B cell (primary cell): ENCODE measurements at places on chromosomes 13 and 19.

- no peak overlapping the region for H3K27ac ChIP-seq
- DNase-seq: no peak
- H3K36me3 ChIP-seq: no peaks in the 10 kb centered on the region
- H3K27me3 ChIP-seq: no peaks in the 10 kb centered on the region
Measured at GRCh38 chr13:22102271-22102670, 431.4 kb downstream of the FGF9 start.

GRCh38 chr13:113971471-113972231 lies 2.2 kb downstream of the C13orf46 start:
- H3K4me3 ChIP-seq: no peak overlapping the region
- H3K27me3 ChIP-seq: no peaks in the 10 kb centered on the region
- H3K36me3 ChIP-seq: peaks cover 23% of the 10 kb centered on the region

DNA sequence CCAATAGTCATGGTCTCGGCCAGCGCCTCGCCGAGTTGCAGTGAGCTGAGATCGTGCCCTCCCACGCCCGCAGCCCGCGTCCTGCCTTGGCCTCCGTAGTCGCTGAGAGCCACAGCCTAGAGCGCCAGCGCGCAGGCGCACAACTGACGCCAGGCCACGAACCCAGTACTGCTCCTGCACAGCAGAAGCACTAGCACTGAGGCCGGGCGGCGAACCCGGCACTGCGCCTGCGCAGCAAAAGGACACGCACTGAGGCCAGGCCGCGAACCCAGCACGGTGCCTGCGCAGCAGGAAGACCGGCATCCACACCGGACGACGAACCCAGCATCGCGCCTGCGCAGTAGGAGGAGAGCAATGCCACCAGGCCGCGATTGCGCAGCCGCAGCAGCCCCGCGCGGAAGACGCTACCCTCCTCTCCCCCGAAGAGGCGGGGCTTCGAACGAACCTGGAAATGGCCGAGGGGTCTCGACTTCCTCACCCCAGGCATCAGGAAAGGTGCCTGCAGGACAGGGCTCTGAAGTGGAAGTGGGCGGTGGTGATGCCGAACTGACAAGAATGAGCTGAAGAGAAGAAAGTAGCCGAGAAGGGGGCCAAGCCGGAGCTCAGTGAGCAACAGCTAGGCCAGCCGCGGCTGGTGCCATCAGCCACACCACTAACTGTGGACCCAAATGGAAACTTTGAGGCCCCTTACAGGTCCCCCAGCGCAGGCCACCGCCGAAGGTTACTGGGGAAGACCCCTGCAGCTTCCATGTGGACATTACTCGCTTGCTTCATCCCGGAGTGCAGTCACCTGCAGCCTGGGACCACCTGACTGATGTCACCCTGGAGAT lies 7.5 kb downstream of the F10 start:
- no peaks in the 10 kb centered on the region for H3K36me3 ChIP-seq
- no peak overlapping the region for H3K27ac ChIP-seq
- H3K4me3 ChIP-seq: no peak overlapping the region
- H3K4me1 ChIP-seq: no peaks in the 10 kb centered on the region
- H3K27me3 ChIP-seq: peaks cover 12% of the 10 kb centered on the region

GRCh38 chr13:107807306-107808073 lies 407.8 kb downstream of the LIG4 start:
- H3K4me1 ChIP-seq: no peaks in the 10 kb centered on the region
- no peaks in the 10 kb centered on the region for H3K27me3 ChIP-seq
- H3K4me3 ChIP-seq: no peak overlapping the region
- H3K27ac ChIP-seq: no peak overlapping the region
- H3K36me3 ChIP-seq: no peaks in the 10 kb centered on the region

- no peak overlapping the region for H3K27ac ChIP-seq
- no peaks in the 10 kb centered on the region for H3K27me3 ChIP-seq
- no peak for DNase-seq
- H3K4me3 ChIP-seq: no peak overlapping the region
Measured at GRCh38 chr13:113586661-113587479, 2.3 kb downstream of the TFDP1 start.

- no peak overlapping the region for H3K4me3 ChIP-seq
- no peak for DNase-seq
- H3K36me3 ChIP-seq: no peaks in the 10 kb centered on the region
- no peaks in the 10 kb centered on the region for H3K27me3 ChIP-seq
Measured at GRCh38 chr13:36248700-36249099, 34.3 kb upstream of the SOHLH2 start.
